NCI-H774 (cell line): ENCODE measurements at places on chromosomes 4 and X.

DNA sequence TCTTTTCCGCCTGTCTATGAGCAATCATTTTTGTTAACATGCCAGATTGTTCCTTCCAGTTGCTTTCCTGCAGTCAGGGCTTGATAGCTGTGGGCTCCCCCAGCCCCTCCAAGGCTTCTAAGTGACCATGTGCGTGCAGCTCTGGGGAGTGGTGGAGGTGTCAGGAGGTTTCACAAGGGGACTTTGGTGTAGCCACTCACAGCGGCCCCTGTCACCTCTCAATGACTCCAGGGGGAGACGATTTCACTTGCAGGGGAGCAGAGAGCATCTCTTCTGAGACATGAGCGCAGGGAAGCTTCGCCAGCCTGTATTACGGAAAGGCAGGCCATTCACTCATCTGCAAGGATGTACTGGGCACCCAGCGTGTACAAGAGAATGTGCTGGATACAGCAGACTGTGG is 3.1 kb upstream of the GPR78 start:
- no peak for DNase-seq

- no peak for DNase-seq
Observed at GRCh38 chr4:27666943-27667342, 806.3 kb downstream of the STIM2 start.

- DNase-seq: no peak
Observed at GRCh38 chr4:152021788-152022438, 261.1 kb upstream of the GATB start.

DNA sequence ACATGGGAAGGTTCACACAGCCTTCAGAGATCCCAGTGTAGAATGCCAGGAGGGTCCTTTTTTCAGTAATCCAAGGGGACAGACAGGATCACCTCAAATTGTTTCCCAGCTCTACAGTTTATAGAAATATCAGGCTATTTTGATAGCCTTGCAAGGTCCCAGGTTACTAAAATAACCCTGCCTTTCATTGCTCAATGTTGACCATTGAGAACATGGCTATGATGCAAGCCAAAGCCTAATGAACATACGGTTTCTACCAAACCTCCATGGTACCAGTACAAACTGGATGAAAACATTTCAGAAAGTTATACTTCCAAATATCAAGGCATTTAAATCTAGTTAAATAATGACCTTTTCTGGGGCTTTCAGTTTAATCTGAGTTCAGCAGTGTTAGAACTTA is 151.5 kb downstream of the PLS3 start:
- DNase-seq: no peak

- no peak for DNase-seq
Observed at GRCh38 chr4:37780444-37781130, 45.9 kb upstream of the PGM2 start.

DNA sequence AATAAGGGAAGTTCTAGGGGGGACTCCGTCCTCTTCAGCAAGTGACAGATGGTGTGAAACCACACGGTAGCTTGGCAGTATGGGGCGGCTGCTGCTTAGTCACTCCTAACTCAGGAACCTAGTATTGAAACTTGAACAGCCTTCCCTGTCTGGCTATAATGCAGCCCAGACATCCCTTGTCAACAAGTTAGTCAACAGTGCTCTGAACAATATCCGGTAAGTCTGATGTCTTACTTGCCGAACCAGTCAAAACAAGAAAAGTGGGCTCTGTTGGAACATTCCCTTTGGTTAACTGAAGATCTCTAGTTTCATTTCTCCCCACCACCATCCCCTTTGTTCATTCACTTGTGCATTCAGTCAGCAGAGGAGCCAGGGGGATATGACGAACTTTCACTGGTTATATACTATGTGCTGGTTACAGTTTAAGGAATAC is 18.7 kb upstream of the CXCL13 start:
- DNase-seq: no peak

DNA sequence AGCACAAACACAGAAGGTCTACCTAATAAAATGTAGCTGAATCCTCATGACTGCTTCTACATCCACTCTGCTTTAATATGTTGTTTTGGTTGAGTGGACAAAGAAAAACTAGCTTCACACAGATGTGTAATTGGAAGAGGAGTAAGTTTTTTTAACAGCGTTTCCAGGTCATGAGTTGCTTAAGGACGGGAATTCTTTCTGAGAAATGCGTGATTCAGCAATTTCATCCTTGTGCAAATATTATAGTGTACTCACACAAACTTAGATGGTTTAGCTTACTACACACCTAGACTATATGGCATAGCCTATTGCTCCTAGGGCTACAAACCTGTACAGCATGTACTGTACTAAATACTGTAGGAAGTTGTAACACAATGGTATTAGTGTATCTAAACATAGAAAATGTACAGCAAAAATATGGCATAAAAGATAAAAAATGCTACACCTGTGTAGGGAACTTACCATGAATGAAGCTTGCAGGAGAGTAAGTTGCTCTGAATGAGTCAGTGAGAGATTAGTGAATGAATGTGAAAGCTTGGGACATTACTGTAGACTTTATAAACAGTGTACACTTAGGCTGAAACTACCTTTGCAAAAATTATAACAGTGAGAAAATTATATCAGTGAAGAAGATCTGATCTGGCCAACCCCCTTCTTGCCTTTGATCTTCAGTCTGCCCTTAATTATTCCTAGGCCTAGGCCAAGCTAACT is 70.8 kb upstream of the IL15 start:
- no peak for DNase-seq

- no peak for DNase-seq
Observed at GRCh38 chr4:128379860-128380259, 92.2 kb upstream of the PGRMC2 start.

DNA sequence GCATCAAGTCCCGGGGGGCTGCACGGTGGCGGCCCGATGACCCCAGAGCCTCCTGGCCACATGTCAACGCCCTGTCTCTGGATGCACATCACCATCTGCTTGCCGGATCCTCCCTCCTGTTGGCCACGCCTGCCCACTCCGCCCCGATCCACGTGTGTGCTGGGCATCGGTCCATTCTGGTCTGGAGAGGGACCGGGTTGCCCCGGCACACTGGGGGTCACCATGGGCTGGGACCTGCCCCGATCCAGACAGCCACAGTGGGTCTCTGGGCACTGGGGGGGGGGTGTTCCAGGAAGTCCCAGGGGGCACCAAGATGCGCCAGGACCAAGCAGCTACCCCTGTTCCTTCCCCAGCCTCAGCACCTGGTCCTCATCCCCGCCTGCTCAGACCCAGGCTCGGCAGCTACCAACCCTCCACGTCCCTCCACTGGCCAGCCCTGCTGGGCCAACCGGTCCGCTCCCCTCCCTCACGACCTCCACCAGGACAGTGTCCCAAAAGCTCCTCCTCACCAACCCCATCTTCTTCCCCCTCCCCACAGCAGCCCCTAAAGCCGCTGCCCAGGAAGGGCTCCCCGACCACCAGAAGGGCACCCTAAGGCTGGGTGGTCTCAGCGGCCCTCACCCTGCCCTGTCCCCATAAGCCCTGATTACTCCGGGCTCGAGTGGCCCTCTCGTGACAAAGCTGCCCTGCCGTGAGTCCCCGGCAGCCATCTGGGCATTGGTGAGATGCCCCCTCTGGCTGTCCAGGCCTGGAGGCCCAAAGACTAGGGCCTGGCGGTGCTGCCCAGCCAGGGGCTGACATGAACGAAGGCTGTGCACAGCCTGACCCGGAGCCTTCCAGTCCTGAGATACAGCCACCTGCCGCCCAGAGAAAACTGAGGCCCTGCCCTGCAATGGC is 4.6 kb downstream of the CTBP1 start:
- no peak for DNase-seq

- DNase-seq: no peak
Observed at GRCh38 chr4:150325872-150326271, 247.6 kb downstream of the DCLK2 start.

DNA sequence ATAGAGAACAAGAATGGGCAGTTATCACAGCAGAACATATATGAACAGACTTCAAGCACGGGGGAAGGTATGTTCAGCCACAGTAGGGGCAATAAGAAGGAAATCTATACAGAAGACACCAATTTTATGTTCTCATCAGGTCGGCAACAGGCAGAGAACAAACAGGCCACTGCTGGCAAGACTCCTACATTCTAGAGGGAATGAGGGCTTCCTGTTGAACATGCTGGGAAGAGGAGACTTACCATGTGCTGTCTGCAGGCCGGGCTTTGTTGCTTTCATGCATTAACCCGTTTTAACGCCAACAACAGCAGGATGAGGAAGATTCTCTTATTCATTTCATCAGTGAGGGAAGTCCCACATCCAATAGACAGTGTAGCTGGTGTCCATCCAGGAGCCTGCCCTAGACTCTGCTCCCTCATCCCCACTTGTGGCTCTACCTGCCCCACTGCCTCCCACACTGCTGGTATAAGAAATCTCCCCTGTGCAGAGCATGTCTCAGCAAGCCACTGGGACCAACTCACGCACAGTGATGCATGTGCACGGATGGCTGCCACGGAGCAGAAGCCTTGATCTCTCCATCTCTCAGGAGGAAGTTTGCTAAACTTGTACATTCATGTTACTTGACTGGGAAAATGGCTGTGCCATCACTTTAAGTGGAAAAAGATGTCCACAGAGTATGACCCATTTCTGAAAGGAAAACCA is 84.5 kb downstream of the ACOX3 start:
- no peak for DNase-seq

DNA sequence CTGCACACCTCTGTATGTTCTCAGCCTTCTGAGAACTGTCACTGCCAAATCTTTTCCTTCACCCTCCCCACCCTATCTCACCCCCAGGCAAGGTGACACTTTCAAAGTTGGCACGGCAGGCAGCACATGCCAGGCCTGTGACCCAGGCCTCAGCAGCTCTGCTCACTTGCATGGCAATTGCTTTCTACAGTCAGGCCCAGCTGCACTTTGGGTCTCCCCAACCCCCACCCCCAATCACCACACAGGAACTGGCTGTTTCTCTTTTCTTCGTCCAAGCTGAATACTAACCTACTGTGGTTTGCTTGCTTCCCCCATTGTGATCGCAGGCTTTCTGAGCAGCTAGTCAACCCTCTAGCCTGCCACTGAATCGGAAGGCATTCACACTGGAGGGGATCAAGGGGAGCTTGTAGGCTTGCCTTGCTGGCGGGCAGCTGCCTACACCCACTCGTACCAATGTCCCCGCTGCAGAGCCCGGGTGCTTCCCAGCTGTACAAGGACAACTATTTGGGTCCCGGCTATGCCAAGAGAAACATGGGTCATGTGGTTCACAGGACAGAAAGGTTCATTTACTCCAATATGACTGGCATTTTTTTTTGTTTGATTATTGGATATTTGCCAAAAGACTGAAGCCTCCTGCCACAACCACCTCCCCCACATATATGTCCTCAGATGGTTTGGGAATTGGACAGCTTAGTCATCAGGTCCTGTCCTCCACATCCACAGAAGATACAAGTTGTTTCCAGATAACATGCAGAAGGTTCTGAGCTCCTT is 28.1 kb downstream of the SLC25A43 start:
- DNase-seq: no peak

DNA sequence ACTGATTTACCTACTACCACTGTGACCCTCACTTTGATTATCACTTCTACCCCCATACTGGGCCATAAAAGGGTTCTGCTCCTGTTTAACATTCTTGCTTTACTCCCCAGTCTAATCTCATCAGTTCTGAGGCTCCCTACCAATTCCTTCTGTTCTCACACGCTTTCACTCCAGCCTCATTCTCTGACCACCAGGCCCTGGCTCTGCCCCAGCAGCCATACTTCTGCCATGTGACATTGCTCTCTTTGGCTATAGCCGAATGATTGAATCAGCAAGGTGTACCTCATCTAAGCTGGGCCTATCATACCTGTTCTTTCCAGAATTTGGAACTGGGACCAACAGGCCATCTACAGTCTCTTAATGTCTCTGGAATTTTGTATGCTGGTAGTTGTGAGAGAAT is 14.4 kb upstream of the ELF2 start:
- no peak for DNase-seq

DNA sequence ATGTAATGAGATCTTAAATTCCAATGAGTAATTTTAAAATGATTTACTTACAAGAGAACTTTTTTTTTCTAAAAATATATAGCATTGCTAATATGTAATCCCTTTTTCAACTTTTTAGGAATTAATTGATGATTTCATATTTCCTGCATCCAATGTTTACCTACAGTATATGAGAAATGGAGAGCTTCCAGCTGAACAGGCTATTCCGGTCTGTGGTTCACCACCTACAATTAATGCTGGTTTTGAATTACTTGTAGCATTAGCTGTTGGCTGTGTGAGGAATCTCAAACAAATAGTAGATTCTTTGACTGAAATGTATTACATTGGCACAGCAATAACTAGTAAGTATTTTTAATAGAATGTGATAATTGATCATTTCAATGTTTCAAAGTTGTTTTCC is 113.2 kb downstream of the USP9X start:
- no peak for DNase-seq

- DNase-seq: no peak
Observed at GRCh38 chrX:9418262-9418661, 46.6 kb upstream of the TBL1X start.

GRCh38 chr4:141102367-141102766 is 30.9 kb downstream of the RNF150 start:
- no peak for DNase-seq

DNA sequence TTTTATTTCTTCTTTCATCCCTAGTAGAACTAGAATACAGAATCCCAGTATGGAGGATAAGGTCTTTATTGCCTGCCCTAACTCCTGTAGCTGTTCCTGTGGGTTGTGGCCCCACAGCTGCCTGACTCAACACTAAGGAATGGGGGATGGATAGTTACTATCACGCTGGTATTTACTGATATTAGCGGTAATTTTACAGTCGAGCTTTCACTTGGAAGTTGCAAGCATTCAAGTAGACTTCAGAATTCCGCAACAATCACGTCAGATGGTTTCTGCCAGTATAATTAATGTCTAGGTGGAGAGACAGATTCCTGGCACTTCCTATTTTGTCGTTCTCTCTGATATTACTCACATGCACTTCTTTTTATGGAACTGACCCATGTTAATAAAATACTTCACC is 489.8 kb downstream of the PABPC4L start:
- DNase-seq: no peak

GRCh38 chrX:69238114-69238886 is 73.0 kb upstream of the PJA1 start:
- no peak for DNase-seq

GRCh38 chrX:31459361-31459760 is 387.5 kb upstream of the FTHL17 start:
- no peak for DNase-seq

DNA sequence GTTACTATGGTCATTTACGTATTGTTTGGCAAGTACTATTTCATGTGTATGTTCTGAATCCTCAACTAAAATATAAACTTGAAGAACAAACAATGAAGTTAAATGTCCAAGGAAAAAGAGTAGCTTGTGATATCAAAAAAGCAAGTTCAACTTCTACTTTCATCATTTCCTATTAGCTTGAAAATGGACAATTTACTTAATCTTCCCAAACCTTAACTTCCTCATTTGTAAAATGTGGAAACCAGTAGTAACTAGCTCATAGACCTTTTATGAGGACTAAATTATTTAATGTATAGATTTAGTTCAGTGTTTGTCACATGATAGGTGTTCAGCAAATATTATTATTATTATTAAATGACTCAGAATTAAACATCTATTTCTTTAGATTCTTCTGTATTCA is 276.8 kb upstream of the TET2 start:
- no peak for DNase-seq
